T1000 (cell line): ENCODE measurements at places on chromosomes 6 and 20.

DNA sequence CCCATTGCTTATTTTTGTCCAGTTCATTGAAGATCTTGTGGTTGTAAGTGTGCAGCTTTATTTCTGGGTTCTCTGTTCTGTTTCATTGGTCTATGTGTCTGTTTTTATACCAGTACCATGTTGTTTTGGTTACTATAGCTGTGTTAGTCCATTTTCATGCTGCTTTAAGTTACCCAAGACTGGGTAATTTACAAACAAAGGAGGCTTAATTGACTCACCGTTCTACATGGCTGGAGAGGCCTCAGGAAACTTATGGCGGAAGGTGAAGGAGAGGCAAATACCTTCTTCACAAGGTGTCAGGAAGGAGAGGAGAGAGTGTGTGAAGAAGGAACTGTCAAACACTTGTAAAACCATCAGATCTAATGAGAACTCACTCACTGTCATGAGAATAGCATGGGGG is 29.9 kb upstream of the FERMT1 start:
- DNase-seq: no peak

DNA sequence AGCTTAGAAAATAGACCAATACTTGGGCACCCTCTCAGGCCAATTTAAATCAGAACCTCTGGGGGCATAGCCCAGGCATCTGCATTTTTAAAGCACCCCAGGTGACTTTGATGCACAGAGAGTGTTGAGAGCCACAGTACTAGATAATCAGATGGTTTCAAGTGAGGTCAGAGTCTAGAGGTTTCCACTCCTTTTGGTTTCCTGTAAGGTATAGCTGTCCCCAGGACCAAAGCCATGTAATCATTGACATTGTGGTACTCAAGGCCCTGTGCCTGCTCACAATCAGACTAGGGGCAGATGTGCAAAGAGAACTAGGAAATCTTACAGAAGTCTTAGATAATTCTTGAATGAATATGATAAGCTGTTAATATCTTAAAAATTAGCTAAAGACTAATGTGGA is 9.1 kb downstream of the FILIP1 start:
- DNase-seq: no peak

DNA sequence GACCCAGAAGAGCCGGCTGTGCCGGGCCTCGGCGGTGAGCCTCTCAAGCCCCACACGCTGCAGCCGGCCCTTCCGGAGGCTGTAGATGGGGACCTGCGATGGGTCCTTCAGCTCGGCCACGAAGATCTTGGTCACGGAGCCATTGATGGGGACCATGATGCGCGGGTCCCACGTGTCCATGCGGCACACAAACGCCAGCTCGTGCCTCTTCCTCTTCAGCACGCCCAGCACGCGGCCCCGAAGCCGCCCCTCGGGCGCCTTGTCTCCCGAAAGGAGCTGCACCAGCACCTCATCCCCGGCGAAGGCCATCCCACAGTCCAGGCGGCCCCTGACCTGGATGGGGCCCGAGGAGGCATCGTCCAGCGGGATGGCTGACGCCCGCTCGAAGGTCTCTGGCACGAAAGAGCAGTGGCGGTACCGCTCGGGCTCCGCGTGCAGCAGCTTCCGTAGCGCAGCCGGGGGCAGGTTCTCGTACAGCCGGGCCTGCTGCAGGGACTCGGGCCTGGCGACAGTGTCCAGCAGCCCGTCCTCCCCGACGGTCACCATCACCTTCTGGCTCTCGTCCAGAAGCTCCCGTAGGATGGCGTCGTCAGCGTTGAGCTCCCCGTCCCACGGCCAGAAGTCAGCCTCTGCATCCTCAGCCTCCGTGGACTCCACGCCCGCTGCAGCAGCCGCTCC is 8.9 kb downstream of the HELZ2 start:
- DNase-seq: no peak

DNA sequence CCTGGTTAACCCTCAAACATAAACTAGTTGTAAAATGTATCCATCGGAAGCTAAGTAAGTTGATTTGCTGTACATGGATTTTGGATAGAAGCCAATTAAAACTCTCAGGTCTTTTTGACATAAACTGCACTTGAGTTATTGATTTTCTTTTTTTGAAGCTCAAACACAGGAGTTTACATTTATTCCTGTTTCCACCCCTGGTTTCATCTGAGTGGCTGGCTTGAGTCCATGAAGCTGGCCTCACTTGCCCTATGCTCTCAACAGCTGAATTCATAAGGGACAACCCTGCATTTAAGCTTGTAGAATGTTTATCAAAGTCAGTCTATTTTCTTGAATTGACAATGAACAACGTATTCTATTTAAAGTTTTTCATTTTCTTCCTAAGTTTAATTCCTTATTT is 58.1 kb upstream of the PLEKHG1 start:
- DNase-seq: no peak

DNA sequence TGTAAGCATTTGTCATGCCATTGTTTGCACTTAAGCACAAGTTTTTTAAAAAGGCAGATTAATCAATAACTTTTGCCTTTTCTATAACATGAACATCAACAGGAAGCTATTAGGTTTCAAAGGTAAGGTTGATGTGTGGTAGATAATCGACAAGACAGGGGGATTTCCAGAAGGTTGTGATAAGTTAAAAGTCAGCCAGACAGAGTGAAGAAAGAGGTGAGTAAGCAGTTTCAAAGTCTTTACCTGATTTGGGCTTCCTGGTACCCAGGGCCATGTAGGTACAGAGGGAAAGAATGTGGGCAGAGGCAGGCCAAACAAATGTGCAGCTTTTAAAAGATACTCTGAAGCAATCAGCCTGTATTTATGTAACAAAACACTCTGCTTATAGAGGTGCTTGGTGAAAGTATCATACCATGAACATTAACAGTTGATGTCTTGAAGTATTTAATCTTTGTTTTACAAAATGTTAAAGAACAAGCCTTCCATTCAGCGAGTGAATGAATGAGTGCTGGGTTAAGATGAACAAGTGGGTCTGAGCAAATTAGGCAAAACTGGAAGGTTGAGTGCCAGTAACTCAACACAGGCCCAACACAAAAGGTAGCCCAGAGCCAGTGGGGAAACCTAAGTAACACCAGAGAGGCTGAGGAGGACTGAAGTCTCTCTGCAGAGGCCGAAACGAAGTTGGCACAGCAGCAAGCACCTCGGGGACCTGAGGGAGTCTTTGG is 60.2 kb downstream of the LRRC1 start:
- DNase-seq: no peak

GRCh38 chr20:62485062-62485700 is 9.4 kb upstream of the GATA5 start:
- DNase-seq: no peak

GRCh38 chr20:8726460-8726859 is 342.4 kb upstream of the PLCB4 start:
- DNase-seq: no peak

GRCh38 chr20:46070215-46070900 is 19.4 kb downstream of the NCOA5 start:
- no peak for DNase-seq

DNA sequence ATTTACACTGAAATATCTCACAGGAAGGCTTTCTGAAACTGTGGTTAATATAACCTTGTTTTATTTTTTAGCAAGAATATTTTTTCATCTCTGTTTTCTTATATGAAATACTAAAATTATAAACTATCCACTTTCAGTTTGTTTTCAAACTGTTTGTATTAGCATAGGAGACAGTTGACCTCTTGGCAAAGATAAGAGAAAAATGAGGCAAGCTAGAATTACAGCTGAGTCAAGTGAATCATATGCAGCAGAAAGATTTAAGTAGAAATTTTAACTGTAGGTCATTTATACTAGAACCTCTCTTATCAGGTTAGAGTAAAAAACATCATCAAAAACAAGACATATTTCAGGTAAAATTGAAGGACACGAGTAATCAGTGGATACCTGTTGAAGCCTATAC is 792.6 kb downstream of the PHF3 start:
- DNase-seq: no peak

GRCh38 chr6:73134588-73134987 is 90.7 kb downstream of the KHDC1L start:
- no peak for DNase-seq

DNA sequence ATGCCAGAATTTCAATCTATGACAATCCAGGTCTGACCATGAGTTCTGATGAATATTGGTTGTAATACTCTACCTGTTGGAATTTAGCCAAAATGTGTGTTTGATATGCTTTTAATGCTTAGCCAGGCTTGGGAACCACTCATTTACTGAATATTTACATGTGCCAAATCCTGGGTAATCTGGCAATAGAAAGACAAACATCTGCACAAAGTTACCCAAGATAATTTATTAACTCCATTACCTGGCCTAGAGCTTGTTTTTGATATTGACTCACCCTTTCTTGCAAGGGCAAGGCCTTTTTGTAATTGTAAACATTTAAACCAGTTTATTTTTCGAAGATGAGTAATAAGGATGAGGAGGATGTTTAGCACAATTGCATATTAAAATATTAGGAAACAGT is 13.5 kb upstream of the CD2AP start:
- no peak for DNase-seq

DNA sequence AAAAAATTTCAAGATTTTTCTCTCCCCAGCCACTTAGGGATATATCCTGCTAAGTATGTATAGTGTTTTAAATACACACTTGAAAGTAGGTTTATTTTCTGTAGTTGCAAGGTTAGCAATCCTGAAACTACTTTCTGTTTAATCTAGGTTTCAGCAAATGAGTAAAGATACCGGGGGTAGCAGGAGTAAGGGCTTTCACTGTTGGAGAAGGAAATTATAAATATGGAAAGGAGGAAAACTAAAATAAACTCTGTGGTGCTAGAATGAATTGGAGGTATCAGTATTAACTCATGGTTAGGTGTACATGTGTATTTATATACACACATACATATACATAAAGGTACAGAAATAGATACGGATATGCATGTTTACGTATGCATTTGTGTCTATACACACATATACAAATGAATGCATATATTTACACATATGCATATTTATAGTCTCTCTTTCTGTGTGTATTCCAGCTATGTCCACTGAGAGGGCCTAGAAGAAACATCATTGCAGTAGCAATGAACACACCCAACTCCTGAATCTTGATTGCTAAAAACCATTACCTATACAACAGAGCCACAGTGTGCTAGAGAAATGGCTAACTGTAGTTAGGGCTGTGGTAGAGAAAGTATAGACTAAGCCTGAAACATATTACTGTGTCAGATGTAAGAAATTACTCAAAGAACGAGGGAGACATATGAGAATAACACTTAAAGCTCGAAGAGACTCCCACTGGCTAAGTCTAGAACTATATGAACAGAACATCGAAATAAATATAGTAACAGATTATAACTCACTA is 95.9 kb upstream of the EMILIN3 start:
- no peak for DNase-seq

DNA sequence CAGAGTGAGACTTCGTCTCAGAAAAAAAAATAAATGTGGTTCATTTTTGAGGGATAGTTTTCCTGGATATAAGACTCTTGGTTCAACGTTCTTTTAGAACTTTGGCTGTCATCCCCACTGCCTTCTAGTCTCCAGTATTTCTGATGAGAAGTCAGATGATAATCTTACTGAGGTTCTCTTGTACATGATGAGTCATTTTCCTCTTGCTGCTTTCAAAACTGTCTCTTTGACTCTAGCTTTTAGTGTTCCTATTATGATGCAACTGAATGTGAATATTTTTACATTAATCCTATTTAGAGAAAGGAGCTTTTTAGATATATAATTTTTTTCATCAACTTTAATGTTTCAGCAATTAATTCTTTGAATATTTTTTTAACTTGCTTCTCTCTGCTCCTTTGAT is 46.0 kb upstream of the OR14J1 start:
- DNase-seq: no peak

GRCh38 chr6:63578757-63579156 is 6.5 kb downstream of the LOC128125822 start:
- DNase-seq: no peak

GRCh38 chr6:14309951-14310445 is 192.4 kb downstream of the CD83 start:
- DNase-seq: no peak

GRCh38 chr20:10468340-10468845 is 33.3 kb downstream of the SLX4IP start:
- DNase-seq: no peak

- peak; percentile 20 for DNase-seq
Measured at GRCh38 chr6:144413418-144413817, 128.3 kb downstream of the UTRN start.
